Motor neuron (in vitro differentiated cells): ENCODE measurements at places on chromosomes 6 and 20.

DNA sequence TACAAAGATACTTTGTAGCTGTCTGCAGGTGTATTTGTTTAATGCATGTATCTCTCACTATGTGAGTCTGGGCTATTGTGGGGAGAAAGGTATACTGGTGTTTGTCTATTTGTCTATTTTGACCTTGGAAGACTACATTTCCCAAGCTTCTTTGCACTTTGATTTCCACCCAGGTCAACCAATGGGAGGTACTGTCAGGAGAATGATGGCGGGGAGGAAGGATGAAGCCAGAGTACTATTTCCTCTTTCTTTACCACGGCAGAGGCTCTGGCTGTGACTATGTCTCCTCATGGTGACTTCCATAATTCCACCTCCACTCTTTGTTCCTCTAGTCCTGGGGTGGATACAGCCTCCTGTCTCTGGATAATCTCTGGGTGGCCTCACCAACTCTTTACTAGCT is 23.1 kb downstream of the LBP start:
- ATAC-seq, result no peak

DNA sequence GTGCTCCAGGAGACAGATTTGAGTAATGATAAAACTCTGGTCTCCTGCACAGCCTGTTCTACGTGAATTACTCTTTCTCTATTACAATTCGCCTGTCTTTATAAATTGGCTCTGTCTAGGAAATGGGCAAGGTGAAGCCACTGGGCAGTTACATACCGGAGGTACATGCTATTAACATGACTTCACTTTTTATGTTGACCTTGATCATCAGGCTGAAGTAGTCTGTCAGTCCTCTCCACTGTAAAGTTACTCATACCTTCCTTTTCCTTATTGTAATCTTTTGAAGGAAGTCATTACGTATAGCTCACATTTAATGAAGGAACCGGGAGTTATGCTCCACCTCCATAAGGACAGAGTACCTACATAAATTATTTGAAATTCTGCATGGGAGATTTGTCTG is 19.9 kb upstream of the KHDC1 start:
- ATAC-seq, result no peak

GRCh38 chr20:36895036-36895435 is 19.1 kb downstream of the TLDC2 start:
- no peak for ATAC-seq

DNA sequence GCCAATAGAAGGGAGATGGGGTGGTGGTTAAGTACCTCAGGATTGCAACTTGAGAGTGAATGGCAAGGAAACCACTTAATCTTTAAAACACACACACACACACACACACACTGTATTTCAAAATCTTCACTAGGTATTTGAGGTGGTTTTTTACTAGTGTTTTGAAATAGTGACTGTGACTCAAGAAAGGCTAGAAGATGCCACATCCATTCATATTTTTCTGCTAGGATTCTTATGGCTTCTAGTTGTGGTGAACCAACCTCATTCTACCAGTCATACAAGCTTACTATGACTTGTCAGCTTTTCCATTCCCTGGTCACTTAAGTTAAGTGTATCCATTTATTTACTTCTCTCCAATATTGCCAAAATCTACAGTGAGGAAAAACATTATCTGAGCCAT is 519.4 kb upstream of the JAG1 start:
- no peak for ATAC-seq
